ENCODE measurements at places on chromosomes 4 and X. TPM values are rescaled to one million over a fixed set of nuclear protein-coding genes. Genes with fewer than 3 reads are reported as not detected.

TLL1 gene
- 1.4 TPM for polyA plus RNA-seq

FAT1 gene
- 11.9 TPM for polyA plus RNA-seq

PGK1 gene
- polyA plus RNA-seq = 486 TPM

DGKK gene
- not detected for polyA plus RNA-seq

FAM9B gene
- not detected for polyA plus RNA-seq

PCDH19 gene
- polyA plus RNA-seq = 8.8 TPM

RNF212 gene
- polyA plus RNA-seq = 0.39 TPM

ADD1 gene
- 266 TPM for polyA plus RNA-seq

GBA3 gene
- not detected for polyA plus RNA-seq

CHRDL1 gene
- polyA plus RNA-seq = 106 TPM

FAM199X gene
- polyA plus RNA-seq = 27.3 TPM

GCNA gene
- 3.3 TPM for polyA plus RNA-seq

USP51 gene
- polyA plus RNA-seq = 2.5 TPM

FAM53A gene
- not detected for polyA plus RNA-seq

ERCC6L gene
- 0.42 TPM for polyA plus RNA-seq

WAS gene
- polyA plus RNA-seq = not detected

SRPX gene
- 33.6 TPM for polyA plus RNA-seq
